Stimulated activated CD4-positive, alpha-beta T cell treated with anti-CD3 and anti-CD28 coated beads, Interleukin-12 subunit alpha, Interleukin-12 subunit beta, amount 100 ng/mL, for 24 hours (primary cell): ENCODE measurements at places on chromosomes 13 and 19.

DNA sequence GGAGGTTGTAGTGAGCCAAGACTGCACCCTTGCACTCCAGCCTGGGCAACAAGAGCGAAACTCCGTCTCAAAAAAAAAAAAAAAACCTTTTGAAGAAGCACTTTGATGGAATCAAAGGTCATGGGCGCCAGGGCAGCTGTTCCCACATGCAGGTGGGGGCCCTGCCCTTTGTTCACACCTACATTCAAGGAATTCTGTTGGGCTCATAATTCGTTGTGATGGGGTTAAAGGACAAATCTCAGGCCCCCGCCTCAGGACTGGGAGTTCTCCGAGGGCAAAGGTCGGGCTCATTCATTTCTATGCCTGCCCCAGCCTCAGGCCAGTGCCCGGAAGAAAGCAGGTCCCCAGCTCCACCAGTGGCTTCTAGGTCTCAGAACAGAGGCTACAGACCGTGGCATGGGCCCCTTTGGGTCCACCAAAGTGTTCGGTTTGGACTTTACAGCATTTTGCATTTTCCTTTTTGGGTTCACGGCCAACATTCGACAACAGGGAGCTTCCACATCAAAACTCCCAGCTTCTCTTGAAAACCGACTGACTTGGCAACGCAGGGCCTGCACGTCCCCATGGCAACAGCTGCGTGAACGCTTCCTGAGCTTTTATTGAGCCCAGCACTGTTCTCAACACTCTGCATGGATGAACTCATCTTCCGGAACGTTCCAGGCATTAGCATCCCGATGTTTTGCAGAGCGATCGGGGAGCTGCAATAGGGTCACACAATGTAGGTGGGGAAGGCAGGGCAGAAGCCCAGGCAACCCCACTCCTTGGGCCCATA, 10.1 kb upstream of the GTF2F1 start:
- no peak for DNase-seq

DNA sequence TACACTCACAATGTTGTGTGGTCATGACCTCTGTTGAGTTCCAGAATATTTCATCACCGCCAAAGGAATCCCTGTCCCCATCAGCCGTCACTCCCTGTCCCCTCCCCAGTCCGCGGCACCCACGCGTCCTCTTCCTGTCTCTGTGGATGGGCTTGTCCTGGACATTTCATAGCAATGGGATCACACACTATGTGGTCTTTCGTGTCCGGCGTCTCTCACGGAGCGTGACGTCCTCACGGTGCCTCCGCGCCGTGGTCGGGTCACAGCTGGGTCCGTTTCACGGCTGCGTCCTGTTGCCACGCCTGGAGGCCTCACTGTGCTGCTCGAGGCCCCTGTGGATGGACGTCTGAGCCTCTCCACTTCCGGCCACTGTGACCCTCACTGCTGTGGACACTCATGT, 6.6 kb downstream of the AZU1 start:
- DNase-seq, result no peak

- no peak for DNase-seq
These were observed 61.1 kb upstream of the GPR12 start for GRCh38 chr13:26821672-26822071.

GRCh38 chr13:105050686-105051085, 1484.8 kb downstream of the EFNB2 start:
- no peak for DNase-seq

- no peak for DNase-seq
These were observed 36.2 kb downstream of the ERICH4 start for GRCh38 chr19:41478875-41479756.

DNA sequence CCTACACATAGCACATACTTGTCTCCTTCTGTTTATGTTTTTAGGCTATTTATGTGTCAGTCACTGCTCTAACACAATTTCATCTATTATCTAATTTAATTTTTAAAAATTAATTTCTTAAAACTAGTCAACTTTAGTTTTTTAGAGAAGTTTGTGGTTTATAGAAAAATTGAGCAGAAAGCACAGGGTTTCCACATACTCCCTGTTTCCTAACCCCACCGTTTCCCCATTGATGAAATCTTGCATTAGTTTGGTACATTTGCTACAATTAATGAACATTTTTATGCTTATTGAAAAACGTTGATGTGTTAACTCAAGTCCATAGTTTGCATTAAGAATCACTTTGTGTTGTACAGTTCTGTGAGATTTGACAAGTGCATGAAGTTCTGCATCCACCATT, 53.5 kb downstream of the TNFSF13B start:
- DNase-seq, result no peak

DNA sequence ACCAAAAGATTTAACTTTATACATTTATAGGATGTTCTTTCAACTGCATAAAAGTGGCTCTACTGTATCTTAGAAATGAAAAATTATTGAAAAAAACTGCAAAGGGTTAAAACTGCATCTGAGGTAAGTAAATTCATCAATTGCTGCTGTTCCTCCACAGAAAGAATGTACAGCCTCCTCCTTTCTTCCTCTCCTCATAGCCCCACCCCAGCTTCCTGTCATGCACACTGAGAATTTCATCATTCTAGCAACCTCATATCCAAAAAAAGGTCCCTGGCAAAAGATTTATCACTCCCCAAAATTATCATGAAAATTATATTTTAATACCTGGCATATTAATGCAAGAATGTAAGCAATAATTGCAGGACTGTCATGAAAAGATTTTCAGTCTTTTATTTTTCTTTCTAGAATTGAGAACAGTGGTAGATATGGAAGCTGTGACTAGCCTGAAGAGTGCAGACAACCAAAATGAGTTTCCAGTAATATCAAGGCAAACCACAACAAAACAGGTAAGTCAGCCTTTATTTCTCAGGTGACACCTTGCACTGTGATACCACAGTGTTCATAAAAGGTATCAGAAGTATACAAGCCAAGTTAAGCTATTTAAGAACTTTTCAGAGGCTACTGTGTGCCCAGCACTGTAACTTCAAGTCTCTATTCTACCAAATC, 110.8 kb downstream of the SUCLA2 start:
- DNase-seq, result no peak

- no peak for DNase-seq
These were observed 14.8 kb downstream of the KCTD12 start for GRCh38 chr13:76871432-76871831.

GRCh38 chr13:97108530-97108900, 113.6 kb upstream of the MBNL2 start:
- DNase-seq, result no peak

DNA sequence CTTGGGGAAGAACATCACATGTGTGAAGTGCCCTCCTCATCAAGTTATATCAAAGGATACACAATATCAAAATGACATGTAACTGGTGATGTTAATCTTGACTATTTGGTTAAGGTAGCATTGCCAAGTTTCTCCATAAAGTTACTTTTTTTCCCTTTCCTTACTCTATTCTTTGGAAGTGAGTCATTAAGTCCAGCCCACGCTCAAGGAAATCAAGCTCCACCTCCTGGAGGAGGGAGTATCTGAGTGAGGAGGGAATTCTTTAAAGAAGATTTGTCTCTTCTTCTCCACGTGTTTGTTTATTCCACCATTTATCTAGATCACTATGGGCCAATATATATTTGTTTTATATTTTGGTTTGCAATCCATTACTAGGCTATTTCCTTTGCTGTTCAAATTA, 33.6 kb upstream of the FNDC3A start:
- DNase-seq, result no peak

DNA sequence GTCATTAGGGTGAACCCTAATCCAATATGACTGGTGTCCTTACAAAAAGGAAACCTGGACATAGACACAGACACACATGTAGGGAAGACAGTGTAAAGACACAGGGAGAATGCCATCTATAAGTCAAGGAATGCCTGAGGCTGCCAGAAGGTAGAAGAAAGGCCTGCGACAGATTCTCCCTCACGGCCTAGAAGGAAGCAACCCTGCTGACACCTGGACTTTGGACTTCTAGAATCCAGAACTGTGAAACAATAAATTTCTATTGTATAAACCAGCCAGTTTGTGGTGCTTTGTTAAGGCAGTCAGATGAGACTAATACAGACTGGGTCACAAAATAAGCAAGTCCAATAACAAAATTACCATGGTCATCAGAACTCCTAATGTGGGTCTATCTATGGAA, 120.4 kb downstream of the ENOX1 start:
- no peak for DNase-seq

DNA sequence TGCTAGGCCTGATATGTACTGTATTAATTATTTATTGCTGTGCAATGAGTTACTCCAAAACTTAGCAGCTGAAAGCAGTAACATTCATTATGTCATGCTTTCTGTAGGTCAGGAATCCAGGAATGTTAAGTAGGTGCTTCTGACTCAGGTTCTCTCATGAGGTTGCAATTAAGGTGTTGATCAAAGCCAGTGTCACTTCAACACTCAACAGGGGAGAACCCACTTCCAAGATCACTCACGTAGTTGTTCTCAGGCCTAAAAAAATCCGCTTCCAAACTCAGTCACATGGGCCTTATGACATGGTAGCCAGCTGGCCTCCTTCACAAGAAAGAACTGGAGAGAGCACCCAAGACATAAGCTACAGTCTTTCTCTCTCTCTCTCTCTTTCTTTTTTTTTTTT, 211.1 kb upstream of the NBEA start:
- no peak for DNase-seq

GRCh38 chr13:23610966-23611491, 40.8 kb downstream of the TNFRSF19 start:
- no peak for DNase-seq

DNA sequence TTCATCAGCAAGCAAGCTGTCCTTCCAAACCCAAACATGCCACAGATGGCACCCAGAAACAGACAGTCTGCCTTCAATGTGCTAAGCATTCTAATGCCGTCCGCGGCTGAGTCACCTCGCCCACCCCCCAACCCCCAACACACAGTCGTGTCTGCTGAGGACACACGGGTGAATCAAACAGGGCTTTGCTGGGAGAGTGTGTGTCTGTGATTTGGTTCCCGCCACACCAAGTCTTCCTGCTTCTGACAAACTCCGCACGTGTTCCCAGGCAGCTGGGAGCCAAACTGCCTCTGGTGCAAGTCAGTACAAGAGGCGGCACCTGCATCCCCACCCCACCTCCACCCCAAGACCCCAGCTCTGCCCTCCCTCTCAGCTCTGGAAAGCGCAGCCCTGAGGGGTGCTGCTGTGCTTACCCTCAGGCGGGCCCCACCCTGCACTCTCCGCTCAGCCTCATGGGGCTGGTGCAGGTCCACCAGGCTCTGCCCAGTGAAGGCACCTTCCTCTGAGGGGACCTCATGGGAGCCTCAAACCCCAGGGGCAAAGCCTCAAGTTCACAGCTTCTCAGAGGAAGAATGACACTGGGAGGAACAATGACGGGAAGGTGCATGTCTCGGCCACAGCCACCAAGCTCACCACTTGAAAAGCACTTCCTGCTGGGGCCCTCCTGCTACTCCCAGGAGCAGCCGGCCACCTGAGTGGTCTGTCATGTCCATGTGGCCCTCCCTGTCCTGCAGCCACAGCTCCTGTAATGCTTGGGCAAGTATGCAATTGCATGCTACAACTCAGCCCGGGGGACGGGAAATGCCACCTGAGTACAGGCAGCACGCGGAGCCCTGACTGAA, 15.0 kb upstream of the SLC35E1 start:
- no peak for DNase-seq

- no peak for DNase-seq
These were observed 751 bp downstream of the ZNF584 start for GRCh38 chr19:58409010-58409790.

DNA sequence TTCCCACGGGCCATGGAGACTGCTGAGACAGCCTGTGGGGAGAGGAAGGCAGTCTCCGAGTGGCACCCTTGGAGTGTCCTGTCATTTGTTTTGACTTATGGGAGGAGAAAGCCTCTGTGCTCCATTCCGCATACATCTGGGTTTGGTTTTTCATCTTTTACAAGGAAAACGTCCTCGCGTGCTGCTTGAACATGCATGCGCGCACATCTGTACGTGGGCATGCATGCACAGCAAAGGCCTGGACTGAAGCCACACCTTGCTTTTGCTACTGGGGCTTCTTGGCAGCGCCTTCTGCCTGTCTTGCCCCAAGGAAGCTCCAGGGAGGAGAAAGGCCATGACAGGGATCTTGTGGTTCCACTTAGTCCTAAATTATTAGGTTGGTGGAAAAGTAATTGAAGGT, 44.0 kb downstream of the SUGP2 start:
- no peak for DNase-seq

GRCh38 chr19:40219721-40220276, 1.6 kb upstream of the TTC9B start:
- DNase-seq, result no peak
